ENCODE measurements at places on chromosomes 1 and 21.

- DNase-seq, result no peak
Measured at GRCh38 chr1:226511296-226511695, 37.3 kb upstream of the STUM start.

DNA sequence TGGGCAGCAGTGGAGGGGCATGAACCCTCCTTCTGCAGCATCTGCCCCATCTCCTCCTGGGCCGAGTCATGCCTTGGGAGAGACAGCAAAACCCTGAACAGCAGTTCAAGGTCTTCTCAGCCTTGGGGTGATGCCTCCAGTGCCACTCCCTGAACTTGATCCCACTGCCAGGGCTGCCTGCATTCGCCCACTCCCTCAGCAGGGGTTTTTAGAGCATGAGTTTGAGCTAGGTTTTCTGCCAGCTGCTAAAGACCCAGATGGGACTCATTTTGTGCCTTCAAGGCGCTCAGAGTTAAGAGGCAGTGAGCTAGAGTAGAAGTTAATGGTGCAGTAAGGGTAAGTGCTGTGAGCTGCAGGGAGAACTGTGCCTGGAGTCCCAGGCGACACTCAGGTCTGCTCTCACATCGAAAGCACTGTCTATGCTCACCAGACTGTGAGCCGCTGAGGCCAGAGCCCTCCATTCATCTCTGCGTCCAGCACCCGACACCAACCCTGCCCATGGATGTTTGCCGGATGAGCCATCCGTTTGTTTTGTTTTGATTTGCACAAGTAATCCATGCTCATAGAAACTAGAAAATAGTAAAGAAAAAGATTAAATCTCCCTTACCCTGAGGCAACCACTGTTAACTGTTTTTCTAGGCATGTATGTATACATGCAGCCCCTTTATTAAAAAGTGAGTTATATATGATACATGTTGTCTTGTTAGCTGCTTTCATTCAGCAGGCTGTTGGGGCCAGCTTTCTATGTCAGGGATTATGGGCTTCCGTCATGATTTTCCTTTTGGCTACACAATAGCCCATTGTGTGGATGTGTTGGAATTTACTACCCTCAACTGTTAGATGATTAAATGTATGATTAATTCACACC, 67.8 kb downstream of the VPS26C start:
- DNase-seq, result no peak

DNA sequence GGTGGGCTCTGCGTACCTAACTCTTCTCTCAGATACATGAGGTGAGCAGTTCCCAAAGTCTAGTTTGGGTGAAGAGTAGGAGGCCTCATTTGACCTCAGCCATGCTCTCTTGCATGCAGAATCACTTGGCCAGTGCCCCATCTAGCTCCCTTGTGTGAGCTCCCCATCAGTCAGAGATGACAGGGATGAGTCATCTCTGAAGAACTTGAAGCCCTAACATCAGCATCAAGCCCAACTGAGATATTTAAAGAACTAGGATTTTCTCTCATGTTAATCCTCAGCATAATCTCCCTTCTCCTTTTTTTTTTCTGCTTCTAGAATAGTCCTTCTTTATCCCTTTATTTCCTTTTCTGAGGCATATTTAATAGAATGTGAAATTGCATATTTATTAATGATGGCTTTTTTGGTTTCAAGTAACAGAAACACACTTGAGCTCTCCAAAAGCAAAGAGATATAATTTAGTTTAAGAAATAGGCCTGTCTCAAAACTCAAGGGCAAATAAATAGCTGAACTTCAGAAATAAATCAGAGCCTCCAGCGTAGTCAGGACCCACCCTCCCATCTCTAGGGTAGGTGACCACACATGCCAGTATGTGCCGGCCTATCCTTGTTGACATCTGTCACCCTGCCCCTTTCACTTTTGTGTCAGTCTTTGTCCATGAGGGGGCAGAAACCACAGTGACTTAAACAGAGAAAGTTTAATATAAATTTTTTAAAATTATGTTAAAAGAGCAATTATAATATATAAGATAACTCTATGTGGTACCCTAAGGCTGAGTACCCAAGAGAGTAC, 112.3 kb downstream of the TSEN15 start:
- DNase-seq, result no peak

- no peak for DNase-seq
Measured at GRCh38 chr1:171139890-171140289, 45.2 kb upstream of the FMO2 start.

GRCh38 chr1:30929135-30929889, 20.8 kb upstream of the SDC3 start:
- peak; percentile 50 for DNase-seq

GRCh38 chr1:51910221-51911000, 31.9 kb upstream of the NRDC start:
- no peak for DNase-seq

DNA sequence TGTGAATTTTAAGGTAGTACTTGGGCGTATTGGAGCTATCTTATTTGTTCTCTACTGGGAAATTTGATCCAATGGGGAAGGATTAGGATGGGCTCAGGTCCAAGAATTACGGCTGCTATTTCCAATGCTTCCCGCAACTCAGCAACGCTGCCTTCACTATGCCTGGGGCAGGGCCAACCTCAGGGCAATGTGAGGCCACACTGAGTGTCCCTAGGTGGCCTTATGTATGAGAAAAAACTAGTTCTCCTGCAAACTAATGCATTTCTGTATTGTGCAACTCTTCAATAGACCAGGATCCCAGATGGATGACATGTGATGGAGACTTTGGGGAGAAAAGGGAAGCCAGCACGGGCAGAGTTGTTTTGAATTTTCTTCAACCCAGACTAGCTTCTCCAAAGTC, 168.1 kb downstream of the DUSP10 start:
- DNase-seq, result no peak

DNA sequence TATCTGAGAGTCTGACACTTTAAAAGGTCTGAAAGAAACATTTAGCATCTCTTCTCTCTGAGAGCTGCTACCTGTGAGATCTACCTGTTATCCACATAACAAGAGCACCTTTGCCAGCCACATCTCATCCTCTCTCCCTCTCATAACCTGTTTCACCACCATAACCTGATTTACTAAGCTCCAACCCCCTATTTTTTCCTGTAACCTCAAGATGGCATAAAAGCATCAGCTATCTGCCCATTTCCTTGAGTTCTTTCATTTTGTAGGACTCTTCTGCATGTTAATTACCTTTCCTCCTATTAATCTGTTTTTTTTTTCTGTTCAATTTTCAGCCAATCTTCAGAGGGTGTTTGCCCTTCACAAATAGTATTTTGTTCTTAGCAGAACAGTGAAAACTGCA, 136.5 kb upstream of the KCNK1 start:
- DNase-seq, result no peak

DNA sequence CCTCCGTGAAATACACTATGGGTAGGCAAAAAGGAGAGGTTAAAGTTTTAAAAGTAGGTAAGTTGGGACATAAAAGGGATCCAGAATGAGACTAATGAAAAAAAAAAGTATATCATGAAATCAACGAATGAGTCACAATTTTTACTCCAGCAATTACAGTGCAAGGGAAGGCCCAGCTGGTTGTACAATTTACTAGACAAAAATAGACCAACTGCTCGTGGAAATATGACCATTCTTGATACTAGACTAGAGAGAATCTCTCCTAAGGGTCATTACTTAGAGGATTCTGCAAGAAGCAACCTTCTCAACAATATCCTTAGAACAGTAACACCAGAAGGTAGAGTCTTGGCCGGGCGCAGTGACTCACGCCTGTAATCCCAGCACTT, 55.1 kb upstream of the EFHD2 start:
- no peak for DNase-seq

DNA sequence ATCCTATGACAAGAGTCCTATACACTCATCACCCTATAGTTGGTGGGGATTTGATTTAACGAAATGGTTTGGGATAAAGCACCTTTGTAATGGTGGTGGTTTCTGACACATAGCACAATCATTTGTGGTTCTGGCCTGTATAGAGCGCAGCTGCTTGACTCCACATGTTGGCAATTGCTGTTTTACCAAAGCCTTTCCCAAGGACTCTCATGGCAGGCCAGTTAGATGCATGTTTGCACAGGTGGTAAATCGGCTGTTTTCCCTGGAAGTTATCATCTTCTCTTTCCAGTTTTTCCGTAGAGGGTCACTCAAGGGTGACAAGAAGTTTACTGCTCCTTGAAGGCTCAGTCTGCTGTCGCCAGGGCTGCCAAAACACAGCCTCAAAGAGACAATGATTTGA, 17.1 kb upstream of the XPR1 start:
- no peak for DNase-seq

DNA sequence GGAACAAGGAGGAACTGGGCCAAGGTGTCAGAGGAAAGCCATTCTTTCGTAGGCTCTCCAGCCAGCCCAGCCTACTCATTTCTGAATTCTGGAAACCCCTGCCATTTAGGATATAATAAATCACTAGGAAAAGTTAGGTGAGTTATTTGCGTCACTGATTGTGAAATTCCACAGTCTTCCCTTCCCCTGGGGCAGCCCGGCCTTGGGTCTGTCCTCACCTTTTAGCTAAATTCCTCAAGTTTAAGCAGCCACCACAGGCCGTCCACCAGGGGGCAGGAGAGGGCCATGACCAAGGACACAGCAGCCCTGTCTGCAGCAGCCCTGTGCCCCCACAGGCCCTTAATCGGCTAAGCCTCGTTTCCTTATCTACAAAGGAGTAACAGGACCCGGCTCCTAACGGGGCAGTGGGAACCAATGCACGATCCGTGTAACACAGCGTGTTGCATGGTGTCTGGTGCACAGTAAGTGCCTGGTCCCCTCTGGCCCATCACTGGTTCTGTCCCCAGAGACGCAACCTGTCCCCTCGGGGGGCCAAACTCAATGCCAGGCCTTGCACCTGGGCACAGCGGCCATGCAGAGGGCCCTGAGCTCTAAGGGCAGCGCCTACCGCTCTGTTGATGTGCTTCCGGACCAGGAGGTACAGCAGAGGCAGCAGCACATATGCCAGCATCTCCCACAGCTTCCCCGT, 18.1 kb downstream of the GPR157 start:
- peak; percentile 87 for DNase-seq

- no peak for DNase-seq
Measured at GRCh38 chr1:69994241-69994640, 211.1 kb downstream of the LRRC40 start.
